SHP77 (cell line): ENCODE measurements at places on chromosomes 3 and 15.

- no peak for DNase-seq
Measured at GRCh38 chr15:77907824-77908751, 169.4 kb downstream of the TBC1D2B start.

GRCh38 chr15:49313650-49314049, 109.4 kb upstream of the FGF7 start:
- no peak for DNase-seq

- DNase-seq: no peak
Measured at GRCh38 chr15:100092034-100092433, 249.7 kb downstream of the ADAMTS17 start.

DNA sequence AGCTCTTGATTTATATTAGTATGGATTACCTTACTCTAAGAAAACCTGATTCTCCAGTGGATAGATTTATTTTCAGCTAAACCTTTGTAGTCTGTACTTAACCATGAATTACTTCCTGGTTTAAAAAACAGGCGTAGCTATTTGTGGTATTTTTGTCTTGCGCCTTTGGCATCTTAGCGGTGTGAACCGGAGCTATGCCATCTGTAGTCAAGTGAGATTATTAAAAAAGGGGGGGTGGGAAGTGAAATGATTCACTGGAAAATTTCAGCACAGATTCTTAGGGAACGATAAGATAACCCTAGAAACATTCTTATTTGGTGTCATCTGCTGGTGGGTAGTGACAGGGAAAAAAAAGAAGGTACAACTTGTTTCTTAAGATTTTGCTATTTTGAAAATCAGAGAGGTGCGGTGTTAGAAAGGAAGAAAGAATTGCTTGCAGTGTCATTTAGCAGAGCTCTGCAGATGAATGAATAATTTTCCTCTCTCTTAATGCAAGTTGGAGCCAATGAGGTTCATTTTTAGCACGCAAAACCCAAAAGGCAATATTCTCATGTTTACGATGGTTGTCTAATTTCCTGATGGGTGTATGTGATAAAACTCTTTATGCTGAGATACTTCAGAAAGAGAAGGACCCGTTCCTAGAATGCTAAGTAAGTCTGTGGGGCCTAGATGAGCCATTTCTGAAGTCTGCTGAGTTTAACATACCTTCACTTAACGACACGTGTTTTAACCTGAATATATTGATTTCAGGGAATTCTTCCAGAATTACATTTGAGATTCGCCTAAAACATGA, 44.0 kb downstream of the PSMD6 start:
- DNase-seq: no peak

DNA sequence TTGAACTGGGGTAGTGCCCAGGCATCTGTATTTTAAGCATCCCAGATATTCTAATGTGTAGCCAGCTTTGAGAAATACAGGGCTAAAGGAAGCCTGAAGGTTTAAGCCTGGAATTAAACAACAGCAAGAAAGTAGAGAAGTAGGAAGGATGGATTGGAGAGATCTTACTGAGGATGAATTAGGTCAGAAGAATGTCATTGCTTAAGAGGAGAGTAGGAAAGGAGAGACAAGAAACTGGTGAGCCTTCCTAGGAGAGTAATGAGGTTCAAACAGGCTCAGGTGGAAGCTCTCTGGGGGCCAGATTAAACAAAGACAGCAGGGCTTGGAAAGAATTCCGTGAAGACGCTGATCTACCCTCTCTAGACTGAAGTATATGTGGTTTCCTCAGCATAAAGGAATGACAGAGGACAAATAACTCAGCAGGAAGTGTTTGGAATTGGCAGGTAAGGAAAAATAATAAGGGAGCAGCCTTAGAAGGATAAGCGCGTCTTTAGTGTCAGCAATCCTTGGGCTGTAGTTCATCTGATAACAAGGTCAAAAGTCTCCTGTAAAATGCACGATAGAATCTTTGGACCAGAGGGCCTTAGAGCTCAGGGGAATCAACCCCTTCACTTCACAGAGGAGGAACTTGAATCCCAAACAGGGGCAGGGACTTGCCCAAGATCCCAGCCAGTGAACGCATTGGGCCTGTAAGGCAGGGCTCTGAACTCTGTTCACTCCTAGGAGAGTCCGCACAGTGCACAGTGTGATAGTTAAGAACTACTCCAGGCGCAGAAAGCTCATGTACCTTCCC, 90.9 kb downstream of the TP63 start:
- no peak for DNase-seq

- no peak for DNase-seq
Measured at GRCh38 chr3:134904241-134904771, 109.2 kb downstream of the EPHB1 start.

GRCh38 chr15:35583863-35584528, 38.0 kb upstream of the DPH6 start:
- no peak for DNase-seq
